Posterior vena cava (tissue), 2 donors: ENCODE measurements at places on chromosomes 16 and 17.

- no peak for DNase-seq
Measured at GRCh38 chr16:777826-778225, 10.4 kb downstream of the RPUSD1 start.

- no peak for DNase-seq
Measured at GRCh38 chr16:19857593-19858339, 26.9 kb downstream of the GPRC5B start.

- DNase-seq = no peak
Measured at GRCh38 chr17:60602385-60602742, 2.4 kb downstream of the PPM1D start.

DNA sequence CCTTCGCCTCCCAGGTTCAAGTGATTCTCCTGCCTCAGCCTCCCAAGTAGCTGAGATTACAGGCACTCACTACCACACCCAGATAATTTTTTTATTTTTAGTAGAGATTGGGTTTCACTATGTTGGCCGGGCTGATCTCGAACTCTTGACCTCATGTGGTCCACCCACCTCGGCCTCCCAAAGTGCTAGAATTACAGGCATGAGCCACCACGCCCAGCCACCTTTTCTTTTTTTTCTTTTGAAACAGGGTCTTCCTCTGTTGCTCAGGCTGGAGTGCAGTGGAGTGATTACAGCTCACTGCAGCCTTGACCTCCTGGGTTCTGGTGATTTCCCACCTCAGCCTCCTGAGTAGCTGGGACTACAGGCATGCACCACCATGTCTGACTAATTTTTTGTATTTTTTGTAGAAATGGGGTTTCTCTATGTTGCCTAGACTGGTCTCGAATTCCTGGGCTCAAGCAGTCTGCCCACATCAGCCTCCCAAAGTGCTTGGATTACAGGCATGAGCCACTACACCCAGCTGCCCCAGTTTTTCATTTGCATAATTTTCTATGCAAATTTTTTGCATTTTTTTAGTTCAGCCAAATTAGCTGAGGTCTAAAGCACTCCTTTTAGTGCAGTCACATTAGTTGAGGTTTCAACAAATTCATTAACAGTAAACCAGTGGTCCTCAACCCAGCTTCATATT, 11.3 kb downstream of the WWP2 start:
- no peak for DNase-seq

DNA sequence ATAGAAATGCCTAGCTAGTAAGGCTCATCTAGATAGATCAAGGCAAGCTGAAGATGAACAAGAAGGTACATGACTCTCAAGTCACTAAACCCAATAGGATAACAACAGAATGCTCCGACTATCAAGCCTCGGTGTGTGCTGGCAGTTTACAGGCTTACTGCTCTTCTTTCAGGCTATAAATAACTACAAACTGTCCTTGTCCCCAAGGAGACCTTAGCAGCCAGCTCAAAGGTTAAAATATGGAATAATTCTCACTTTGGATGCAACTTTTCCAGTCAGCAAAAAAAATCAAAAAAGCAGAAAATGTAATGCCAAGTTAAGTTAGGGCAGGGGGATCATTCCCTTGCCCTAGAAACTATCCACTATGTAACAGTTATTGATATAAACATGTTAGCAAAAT, 44.6 kb downstream of the SPOP start:
- DNase-seq = no peak

DNA sequence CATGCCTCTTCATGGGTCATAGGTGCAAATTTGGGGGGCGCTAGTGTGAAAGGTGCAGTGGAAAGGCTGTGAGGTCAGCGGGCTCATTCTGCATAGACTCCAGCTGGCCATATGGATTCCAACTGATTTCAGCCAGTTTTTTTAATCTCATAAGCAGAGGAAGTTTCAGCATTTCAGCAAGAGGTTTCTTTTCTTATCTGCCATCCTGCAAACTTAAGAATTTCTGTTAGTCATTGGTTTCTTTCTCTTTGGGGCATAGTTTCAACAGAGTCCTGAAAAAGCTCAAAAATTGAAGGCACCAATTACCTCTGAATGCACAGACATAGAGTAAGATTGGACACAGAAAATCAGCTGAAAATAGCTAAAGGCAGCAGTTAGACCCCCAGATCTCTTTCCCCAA, 16.2 kb upstream of the ALOX15 start:
- DNase-seq = no peak

DNA sequence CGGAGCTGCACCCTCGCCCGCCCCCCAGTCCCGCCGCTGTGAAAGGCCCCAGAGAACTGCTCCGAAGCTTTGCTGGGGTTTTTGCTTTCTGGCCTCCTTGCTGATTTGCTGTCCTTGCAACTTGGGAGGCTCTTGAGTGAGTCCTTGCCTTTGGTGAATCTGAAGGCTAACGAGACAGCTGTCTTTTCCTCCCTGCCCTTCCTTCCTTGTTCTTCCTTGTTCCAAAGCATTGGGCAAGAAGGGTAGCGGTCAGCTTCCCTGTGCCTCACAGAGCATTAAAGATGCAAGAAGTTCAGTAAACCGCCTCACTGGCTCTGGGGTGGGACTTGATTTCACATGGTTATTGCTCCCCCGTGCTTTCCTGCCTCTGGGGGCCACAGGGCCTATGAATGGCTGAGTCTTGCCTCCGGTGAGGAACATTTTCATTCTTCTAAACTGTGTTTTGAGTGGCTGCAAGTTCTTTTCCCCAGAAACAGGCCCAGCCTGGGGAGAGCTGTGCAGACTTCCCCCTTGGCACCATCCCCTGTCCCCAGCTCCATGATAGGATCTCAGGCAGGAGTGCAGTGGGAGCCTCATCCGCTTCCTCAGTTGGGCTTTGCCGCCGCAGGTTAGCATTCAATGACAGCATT, 1.4 kb downstream of the YPEL2 start:
- DNase-seq = no peak

DNA sequence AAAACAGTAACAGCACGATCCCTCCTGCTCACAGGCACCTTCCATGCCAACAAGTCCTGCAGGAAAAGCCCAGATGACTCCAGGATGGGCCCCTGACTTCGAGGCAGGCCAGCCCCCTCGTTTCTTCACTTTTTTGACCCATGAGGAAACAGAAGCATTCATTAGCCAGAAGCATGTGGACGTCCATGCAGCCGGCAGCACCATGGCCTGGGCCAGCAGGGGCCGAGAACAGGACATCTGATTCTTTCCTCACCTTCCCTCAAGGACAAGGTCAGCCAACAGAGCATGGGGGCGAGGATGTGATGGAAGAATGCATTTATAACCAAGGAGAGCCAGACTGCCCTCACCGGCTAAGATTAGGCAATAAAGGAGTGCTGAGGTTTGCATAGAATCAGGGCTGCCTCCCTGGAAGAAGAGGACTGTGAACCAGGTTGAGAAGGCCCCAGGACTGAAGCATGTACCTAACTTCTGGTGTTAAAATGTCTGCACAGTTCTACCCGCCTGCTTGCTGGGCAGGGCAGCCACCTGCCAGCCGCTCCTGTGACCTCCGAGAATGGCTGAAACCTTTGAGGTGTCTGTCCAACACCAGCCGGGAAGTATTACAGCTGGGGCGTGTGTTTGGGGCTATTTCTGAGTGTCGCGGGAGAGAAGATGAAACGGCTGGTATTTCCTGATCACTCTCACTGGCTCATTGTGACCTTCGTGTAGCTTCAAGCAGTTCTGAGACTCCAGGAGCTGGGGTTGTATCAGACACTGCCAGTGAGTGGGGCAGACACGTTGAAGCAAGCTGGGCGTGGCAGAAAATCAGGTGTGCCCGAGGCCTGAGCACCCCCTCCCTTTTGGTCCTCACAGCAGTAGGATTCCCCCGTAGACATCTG, 94.0 kb upstream of the TNRC6C start:
- peak; percentile 81 for DNase-seq

DNA sequence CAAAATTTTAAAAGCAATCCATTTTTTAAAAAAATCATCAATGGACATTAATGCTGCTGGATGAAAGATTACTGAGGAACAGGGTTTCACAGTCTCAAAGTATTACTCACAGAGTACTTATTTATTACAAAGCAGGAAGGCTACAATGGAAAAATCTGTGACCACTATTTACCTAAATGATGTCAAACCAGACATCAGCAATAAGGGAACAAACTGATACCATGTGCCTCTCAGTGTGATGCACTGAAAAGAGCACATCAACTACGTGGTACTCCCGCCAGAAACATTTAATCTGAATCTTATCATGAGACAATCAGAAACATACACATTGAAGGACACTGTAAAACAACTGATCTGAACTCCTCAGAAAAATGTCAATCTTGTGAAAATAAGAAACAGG, 124.2 kb downstream of the PARN start:
- DNase-seq = no peak

GRCh38 chr16:85570735-85571562, 42.2 kb upstream of the GSE1 start:
- peak; percentile 88 for DNase-seq

GRCh38 chr17:57515662-57516211, 229.4 kb downstream of the CCDC182 start:
- DNase-seq = no peak

- DNase-seq = no peak
Measured at GRCh38 chr17:82107341-82107860, 9.4 kb upstream of the FASN start.

DNA sequence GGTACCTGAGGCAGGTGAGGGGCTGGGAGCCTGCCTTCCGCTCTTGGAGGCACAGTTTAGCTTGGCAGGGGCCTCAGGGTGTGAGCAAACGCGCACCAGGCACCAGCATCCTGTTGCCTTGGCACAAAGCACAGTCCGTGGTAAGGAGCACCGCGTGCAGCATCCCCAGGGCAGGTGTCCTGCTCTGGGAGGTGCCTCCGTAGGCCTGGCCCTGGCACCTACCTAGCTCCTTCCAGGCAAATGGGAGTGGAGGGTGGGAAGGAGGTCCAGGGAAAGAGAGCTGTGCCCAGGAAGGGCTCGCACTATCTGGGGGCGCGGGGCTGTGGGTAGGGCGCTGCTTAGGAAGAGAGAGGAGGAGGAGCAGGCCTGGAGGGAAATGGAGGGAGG, 3.1 kb upstream of the GSE1 start:
- no peak for DNase-seq
